ENCODE measurements at places on chromosomes 12 and 14. TPM values are rescaled to one million over a fixed set of nuclear protein-coding genes. Genes with fewer than 3 reads are reported as not detected.
A peak's percentile ranks its signal among the peaks of the same experiment; 100 is the strongest.

The MAP1LC3B2 gene
- not detected for total RNA-seq

The KLHDC1 gene
- total RNA-seq, result 0.90 TPM

The ARHGEF25 gene
- 6.3 TPM for total RNA-seq

The C14orf132 gene
- total RNA-seq, result 6.9 TPM

GRCh38 chr12:6154730-6155459 lies 30.4 kb upstream of the VWF start:
- DNase-seq, result no peak

GRCh38 chr14:32635061-32635719 lies 303.5 kb upstream of the NPAS3 start:
- peak; percentile 57 for DNase-seq

GRCh38 chr14:77212943-77213678 lies 31.5 kb downstream of the TMEM63C start:
- DNase-seq, result no peak
